ENCODE measurements at places on chromosomes 4 and X.
A peak's percentile ranks its signal among the peaks of the same experiment; 100 is the strongest.

- peak; percentile 34 for DNase-seq
Observed at GRCh38 chrX:119726900-119727555, 31.4 kb upstream of the SOWAHD start.

DNA sequence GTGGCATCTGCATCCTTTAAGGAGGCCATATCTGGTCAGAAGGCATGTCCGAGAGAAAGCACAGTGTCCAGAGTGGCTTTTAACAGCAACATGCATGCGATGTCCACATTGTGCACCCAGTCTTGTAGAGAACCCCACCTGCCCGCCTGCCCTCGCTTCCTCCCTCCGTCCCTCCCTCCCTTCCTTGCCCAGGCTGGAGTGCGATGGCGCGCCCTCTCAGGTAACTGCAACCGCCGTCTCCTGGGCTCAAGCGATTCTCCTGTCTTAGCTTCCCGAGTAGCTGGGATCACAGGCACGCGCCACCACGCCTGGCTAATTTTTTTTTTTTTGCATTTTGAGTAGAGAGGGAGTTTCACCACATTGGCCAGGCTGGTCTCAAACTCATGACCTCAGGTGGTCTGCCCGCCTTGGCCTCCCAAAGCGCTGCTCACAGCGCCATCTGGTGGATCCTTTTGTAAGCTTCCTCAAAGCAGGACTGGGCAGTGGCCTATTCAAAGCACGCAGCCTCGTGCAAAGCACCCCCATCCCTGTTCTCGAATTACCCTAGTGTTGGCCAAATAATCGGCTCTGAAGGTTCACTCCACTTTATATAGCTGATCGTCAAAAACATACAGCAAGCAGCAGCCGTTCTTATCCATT is 15.0 kb downstream of the BRCC3 start:
- peak; percentile 62 for DNase-seq

DNA sequence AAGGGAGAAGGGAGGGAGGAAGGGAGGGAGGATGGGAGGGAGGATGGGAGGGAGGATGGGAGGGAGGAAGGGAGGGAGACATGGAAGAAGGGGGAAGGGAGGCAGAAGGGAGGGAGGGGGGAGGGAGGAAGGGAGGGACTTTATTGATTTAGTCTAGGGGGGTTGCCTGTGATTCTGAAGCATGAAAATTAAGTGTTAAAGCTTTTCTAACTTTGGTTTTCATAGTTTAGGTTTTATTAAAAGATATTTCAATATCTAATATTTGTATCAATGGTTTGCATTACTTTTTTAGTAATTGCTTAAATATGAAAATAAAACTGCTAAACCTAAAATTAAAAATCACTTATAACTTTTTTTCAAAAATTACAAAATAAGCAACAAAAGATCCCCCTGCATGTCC is 2.4 kb downstream of the PALLD start:
- no peak for DNase-seq

- no peak for DNase-seq
Observed at GRCh38 chrX:9626379-9626778, 139.3 kb downstream of the GPR143 start.

- no peak for DNase-seq
Observed at GRCh38 chr4:83028976-83029375, 6.0 kb upstream of the COPS4 start.

GRCh38 chr4:125440814-125441213 is 126.1 kb downstream of the FAT4 start:
- no peak for DNase-seq

DNA sequence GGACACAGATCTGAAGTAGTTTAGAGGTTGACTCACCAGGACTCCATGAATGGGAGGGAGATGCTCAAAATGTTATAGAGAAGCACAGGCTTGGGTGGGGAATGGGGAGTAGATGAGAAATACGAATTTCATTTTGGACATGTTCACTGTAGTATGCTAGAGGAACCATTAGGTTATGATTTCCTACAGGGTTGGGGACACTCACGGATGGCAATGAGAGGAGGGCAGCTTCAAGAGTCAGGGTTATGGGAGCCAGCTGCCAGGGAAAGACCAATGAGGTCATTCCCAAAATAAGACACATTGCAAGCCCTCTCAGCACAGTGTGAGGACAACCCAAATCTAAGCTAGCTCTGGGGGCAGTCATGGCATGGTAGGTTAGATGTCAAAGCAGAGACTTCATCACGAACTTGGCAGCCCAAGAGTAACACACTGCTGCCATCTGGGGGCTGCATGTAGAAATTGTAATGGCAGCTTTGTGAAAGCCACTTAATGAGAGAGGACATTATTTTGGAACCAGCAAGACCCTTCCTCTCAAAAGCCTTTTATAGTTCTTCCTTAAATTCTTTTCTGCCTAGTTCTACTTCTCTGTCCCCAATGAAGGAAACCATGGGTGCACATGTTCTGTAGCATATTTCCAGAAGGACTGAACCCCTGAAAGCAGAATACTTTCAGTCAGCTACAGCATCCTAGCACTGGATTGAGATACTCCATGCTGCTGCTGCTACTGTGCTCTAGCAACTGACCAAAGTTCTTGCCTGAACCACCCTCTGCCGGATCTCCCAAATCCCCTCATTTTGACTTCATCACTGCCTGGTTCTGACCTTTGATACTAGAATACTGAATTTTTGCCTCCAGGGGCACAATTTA is 16.2 kb upstream of the ZCCHC12 start:
- peak; percentile 32 for DNase-seq

- DNase-seq: no peak
Observed at GRCh38 chr4:26842911-26843310, 17.7 kb upstream of the STIM2 start.

DNA sequence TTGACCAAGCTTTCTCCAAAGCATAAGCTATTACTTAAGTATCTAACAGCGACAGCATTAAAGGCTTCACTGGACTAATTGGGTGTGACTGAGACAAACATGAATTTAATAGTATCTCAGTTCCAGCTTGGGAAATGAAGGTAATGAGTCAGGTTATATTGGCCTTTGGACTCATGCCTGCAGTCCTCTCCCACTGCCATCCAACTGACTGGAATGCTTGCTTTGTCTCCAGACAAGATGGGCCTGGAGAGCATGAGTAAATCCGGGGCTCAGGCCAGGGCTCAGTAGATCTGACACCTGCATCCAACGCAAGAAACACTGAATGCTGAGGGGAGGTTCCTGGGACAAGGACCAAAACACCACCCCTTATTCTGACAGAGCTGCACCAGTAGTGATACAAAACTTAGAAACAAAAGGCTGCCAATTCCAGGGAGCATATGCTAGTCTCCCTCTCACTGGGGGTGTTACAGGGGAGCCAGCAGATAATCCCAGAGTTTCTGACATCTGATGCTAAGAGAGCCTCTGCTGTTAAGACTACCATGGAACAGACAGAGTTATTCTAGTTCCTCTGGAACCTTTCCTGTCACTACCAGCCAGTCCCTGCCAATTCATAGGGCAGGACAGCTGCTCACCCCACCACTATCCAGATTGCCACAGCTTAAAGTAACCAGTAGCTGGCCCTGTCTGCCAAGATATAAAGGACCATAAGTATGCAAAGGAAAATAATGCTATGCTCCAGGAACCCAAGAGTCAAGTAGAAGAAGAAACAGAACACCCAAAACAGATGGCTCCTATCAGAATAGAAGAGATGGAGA is 293.8 kb downstream of the IQCM start:
- DNase-seq: no peak

DNA sequence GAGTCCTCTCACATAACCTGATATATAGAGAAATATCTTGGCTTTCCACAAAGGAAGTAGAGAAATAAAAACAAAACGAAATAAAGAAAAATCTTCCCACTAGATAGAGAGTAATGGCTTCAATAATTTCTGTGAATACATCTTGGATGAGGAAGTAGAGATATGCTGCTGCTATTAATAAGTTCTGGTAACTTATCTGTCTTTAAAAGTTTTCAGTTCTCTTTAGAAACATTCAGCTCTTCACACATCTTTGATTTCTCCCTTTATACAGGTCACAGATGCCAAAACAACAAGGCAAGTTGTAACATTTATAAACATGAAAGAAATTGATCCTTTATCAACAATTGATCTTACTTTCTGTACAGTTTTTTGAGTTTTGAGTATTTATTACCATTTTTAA is 615.8 kb downstream of the TRAM1L1 start:
- DNase-seq: no peak

GRCh38 chr4:35608205-35608604 is 636.1 kb downstream of the ARAP2 start:
- no peak for DNase-seq

GRCh38 chrX:68912113-68912512 is 83.3 kb downstream of the EFNB1 start:
- no peak for DNase-seq

- DNase-seq: no peak
Observed at GRCh38 chr4:56537147-56537546, 31.6 kb downstream of the ARL9 start.

GRCh38 chr4:40990236-40990898 is 224.0 kb downstream of the APBB2 start:
- DNase-seq: no peak

GRCh38 chr4:38360201-38360600 is 303.8 kb upstream of the KLF3 start:
- no peak for DNase-seq

GRCh38 chrX:149032449-149032848 is 472.7 kb downstream of the IDS start:
- no peak for DNase-seq

DNA sequence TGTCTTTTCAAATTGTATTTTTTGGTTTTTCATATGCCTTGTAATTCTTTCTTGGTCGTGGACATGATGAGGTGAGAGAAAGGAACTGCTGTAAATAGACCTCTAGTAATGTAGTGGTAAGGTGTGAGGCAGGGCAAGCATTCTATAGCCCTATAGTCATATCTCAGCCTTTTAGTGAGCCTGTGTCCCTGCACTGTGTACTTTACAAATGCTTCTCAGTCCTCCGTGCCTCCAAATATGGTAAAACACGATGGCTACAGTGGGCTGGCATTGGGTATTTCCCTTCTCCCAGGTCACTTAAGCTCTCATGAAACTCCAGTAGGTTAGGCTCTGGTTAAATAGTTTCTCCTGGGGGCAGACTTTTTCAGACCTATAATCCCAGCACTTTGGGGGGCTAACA is 57.9 kb upstream of the PLS3 start:
- no peak for DNase-seq

- no peak for DNase-seq
Observed at GRCh38 chr4:21692241-21692640, 256.3 kb downstream of the KCNIP4 start.

GRCh38 chr4:20408611-20409010 is 156.9 kb downstream of the SLIT2 start:
- no peak for DNase-seq

GRCh38 chr4:7068279-7068842 is 497 bp upstream of the GRPEL1 start:
- no peak for DNase-seq

- DNase-seq: no peak
Observed at GRCh38 chrX:42499620-42500019, 278.3 kb downstream of the PPP1R2C start.

DNA sequence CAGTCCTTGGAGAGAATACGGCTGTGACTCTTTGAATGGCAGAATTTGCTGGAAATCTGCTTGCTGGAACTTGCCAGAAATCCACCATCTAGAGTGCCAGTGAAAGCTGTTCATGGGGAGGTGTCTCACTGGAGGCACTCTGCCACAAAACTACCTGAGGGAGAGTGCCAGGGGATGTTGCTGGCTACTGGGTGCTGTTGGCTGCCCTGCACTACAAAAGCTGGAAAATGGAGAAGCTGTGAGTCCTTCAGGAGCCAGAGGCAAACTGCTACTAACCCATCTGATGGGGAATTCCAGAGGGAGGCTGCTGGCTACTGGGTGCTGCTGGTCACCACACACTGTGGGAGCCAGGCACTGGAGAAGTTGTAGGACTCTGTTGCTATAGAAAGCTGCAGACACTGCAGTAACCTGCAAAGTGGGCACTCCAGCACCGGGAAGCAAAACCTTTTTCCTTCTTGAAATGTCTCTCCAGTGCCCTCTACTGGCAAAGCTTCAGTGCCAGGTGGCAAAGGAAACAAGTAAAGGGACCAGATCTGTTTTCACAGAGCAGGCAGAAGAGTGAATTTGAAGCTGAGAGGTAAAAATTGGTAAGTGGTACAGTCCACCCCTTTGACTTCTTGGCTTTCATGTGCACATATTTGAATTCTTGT is 47.8 kb upstream of the HSD17B10 start:
- DNase-seq: peak; percentile 60

- peak; percentile 49 for DNase-seq
Observed at GRCh38 chrX:155148724-155149537, 67.3 kb upstream of the VBP1 start.

DNA sequence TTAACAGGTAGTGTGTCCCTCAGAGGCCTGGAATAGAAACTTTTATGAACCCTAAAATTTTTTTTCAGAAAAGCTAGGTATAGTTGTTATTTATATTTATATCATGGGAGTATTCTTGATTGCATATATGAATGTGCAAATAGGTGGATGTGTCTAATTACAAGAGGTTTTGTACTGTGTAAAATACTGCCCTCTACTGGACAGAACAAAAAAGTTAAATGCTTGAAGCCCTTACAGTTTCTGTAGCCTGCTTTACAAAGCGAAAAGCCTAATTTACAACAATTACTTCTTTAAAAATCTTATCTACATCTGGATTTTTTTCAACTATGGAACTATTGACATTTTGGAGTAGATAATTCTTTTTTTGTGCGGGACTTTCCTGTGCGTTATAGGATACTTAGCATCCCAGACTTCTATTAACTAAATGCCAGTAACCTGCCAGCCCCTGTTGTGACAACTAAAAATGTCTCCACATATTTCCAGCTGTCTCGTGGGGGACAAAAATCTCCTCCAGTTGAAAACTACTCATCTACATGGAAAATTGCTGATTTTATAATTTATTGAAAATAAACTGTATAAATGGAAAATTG is 35.1 kb downstream of the ENPEP start:
- DNase-seq: no peak

DNA sequence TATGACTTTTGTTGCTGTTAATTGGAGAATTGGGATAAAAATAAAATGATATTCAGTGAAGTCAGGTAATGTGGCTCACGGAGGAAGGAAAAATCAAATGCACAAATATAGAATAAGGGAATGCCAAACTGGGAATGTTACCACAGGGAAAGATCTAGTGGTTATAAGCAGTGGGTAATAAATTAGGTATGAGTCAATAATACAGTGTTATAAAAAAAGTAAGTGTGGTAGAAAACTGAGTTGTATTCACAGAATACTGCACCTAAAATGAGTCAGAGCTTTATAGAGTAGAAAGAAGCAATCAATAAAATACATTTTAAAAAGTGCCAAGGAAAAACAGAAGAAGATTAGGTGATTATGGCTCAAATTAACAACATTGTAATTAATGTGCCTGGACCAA is 34.5 kb downstream of the INTS12 start:
- no peak for DNase-seq

GRCh38 chr4:8908206-8908893 is 36.7 kb upstream of the HMX1 start:
- DNase-seq: no peak

- no peak for DNase-seq
Observed at GRCh38 chr4:68904786-68905185, 46.8 kb downstream of the UGT2A3 start.

DNA sequence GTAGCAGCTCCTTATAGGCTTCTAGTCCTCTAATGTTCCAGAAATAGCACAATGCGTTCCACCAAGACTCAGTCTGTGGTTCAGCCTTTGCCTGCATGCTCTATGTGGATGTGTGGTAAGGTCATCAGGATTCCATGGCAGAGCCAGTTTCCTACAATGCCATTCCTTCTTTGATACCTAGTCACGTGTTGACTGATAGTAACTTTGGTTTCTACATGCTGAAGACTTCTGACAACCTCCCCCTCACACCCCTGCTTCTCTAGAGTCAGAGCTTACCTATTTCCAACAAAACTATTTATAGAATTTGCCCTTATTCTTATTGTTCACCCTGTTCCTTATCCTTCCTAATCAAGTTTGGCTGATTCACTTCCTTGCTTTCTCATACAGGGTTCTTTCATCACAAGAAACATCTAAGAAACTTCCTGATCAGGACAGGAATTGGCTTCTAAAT is 81.1 kb downstream of the CT47B1 start:
- no peak for DNase-seq

Measured in CD4-positive, alpha-beta T cell treated with Interleukin-17A for 4 hours (primary cell).